ENCODE measurements at places on chromosomes 2 and 18.

- DNase-seq = no peak
Observed at GRCh38 chr2:181407171-181407570, 50.0 kb upstream of the ITGA4 start.

DNA sequence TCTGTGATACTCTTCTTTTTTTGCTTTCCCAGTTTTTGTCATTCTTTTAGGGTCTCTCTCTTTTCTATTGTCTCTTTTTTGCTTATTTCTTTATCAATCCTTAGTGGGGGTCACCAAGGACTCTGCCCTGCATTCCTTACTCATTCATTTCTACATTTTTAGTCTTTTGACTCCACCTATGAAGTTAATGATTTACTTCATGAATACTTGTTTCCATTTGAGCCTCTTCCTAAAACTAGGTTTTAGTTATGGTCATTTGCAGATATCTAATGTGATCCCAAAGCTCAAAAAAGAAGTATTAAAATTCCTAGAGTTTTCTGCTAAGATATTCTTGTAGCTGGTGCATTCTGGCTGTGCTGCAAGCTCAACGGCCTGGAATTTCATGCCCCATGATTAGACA lies 149.3 kb upstream of the AQP4 start:
- DNase-seq = no peak

GRCh38 chr2:177484180-177484795 lies 91.7 kb downstream of the AGPS start:
- no peak for DNase-seq

- DNase-seq = no peak
Observed at GRCh38 chr2:199018826-199019225, 438.9 kb downstream of the SATB2 start.

DNA sequence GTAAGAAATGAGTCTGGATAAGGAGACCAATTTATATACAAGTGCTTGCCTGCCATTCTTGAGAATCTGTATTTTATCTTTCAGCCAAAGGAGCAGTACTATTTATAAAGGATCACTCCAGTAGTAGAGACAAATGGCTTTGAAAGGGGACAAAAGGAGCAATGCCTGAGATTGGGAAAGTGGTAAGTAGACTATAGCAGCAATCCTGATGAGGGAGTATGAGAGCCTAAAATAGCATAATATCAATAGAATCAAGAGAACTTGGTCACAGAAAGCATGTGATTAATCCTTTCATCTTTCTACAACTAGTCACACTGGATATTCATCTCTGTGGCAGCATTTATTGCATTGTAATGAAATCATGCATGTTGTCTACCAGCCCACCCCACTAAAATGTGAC lies 20.2 kb downstream of the NRXN1 start:
- DNase-seq = no peak

GRCh38 chr2:115549611-115550130 lies 1107.2 kb downstream of the DPP10 start:
- DNase-seq = no peak

GRCh38 chr2:67952066-67952465 lies 110.7 kb downstream of the C1D start:
- DNase-seq = no peak

GRCh38 chr2:88765154-88765888 lies 73.8 kb downstream of the RPIA start:
- DNase-seq = no peak

- DNase-seq = no peak
Observed at GRCh38 chr2:46525522-46526155, 46.3 kb downstream of the TMEM247 start.

GRCh38 chr2:5967506-5967905 lies 275.3 kb downstream of the SOX11 start:
- DNase-seq = no peak

DNA sequence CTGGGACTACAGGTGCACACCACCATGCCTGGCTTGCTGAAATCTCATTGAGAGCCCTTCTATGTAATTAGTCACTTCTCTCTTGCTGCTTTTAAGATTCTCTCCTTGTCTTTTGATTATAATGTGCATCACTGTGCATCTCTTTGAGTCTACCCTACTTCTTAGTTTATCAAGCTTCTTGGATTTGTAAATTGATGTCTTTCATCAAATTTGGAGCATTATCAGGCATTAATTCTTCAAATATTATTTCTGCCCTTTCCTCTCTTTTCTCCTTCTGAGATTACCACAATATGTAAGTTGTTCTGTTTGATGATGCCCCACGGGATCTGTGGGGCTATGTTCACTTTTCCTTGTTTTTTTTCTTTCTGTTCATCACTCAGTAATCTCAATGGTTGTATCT lies 9.0 kb upstream of the MARCO start:
- DNase-seq = no peak

DNA sequence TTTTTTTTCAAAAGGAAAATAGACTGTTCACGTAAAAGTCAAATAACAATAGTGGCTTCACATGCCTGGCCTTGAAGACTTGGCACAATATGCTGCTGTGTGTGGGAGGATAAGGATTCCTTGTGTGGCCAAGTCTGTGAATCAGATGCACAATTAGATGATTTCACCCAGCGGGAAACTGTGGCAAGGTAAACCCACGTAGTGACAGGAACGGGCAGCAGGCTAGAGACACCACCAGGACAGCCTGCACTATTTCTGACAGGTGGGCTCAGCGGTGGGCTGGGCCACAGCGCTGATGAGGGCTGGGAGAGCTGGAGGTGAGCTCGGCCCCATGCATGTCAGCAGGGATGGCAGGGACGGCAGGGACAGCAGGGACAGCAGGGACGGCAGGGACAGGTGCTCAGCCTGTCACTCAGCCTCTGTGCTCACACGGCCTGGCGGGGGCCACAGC lies 21.6 kb downstream of the SNORC start:
- no peak for DNase-seq
